ENCODE measurements at places on chromosomes 12 and 14.

- DNase-seq, result no peak
These were observed 192.7 kb downstream of the DPF3 start for GRCh38 chr14:72701237-72701565.

DNA sequence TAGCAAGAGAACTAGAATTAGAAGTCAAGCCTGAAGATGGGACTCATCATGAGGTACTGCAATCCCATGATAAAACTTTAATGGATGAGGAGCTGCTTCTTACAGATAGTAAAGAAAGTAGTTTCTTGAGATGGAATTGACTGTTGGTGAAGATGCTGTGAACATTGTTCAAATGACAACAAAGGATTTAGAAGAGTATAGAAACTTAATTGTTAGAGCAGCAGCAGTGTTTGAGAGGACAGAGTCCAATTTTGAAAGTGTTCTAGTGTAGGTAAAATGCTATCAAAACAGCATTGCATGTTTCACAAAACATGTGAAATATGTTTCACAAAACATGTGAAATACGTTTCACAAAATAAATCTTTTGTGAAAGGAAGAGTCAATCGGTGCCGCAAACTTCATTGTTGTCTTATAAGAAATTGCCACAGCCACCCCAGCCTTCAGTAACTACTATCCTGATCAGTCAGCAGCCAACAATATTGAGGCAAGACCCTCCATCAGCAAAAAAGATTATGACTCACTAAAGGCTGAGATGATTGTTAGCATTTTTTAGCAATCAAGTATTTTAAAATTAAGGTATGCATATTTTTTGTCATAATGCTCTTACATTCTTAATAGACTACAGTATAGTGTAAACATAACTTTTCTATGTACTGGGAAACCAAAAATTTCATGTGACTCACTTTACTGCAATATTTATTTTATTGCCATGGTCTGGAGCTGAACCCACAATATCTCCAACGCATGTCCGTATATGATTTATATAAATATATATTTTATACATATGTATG lies 173.4 kb upstream of the BMP4 start:
- no peak for DNase-seq

- DNase-seq, result no peak
These were observed 278.9 kb upstream of the CRY1 start for GRCh38 chr12:107372229-107372658.

DNA sequence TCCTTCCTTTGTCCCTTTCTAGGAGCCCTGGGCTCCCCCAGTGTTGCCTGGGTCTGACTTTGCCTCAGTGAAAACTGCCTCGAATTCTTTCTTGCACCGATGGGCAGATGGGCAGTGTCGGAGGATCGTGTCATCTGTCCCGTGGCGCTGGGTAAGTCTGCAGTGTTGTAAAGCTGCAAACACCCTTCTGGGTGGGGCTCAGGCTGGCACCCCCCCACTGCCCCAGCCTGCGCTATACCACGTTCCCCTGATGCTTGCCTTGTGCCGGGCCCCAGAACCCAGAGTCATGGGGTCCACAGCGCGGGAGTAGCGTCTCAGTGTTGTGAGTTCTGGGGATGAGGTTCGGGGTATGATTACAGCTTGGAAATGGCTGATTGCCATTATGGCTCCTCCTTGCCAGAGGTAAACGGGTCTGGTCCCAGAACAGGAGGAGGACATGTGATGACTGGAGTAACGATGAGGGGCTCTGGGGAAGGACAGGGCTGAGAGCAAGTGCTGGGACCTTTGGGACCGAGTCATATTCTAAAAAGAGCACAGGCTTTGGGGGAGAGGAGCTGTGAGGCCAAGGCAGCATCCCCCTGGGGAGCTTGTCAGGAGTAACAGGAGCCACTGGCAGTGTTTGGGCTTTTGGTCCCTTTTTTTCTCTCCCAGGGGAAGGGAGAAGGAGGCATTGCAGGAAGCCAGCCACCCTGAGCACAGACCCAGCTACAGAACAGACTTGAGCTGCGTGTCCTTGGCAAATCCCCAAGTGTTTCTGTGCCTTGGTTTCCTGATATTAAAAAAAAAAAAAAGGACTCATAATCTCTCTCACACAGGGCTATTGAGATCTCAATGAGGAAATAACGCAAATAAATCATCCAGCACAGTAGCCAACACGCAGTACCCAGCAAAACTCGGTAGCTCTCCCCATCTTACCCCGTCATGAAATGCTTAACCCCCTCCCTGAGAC lies 4.3 kb downstream of the RTL1 start:
- no peak for DNase-seq

DNA sequence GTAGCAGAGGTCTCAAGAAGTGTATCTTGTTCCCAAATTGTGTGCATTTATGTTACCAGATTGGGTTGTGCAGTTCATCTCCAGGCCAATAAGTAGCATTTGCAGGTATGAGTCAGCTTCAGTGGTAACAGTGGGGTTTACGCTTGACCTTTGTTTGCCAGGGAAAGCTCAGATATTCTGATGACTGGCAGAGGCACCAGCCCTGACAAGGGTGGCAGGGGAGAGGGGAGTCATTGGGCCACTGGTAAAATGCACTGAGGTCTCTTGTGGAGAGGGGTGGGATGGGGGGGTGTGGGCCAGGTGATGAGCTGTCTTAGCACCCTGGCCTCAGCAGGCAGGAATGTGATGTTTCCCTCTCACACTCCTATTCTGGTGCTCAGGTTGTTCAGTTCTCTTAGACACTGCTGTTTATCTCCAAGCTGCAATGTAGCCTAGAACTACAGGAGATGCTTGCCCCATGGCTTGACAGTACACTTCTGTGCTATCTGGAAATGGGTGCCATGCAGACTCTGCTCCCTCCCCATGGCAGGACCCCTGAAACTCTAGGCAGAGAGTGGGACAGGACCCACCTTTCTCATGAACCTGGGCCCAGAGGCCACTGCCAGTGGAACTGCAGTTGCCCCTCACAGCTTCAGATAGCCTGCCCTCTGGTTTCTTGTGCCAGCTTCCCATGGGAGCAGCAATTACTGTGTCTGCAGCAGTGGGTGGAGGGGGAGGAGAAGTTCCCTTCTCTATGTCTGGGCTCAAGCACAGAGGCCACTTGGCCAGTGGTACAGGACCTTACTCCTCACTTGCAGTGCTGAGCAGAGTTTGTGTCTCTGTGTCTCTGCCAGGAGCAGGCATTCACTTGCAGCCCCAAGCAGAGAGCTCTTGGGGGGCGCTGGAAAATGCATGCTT lies 31.9 kb downstream of the USP15 start:
- DNase-seq, result no peak

DNA sequence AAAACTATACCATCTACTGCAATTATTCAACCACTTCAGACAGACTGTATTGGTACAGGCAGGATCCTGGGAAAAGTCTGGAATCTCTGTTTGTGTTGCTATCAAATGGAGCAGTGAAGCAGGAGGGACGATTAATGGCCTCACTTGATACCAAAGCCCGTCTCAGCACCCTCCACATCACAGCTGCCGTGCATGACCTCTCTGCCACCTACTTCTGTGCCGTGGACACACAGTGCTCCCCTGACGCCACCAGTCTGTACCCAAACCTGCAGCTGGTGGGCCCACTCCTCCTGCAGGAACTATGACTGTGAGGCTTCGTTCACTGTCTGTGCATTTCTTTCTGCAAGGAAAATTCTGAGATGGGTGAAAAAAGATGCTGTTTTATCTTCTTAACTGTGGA lies 284.7 kb downstream of the DAD1 start:
- no peak for DNase-seq

- no peak for DNase-seq
These were observed 184.3 kb downstream of the CCDC91 start for GRCh38 chr12:28374556-28374955.

- DNase-seq, result no peak
These were observed 4.8 kb downstream of the DHRS7 start for GRCh38 chr14:60160422-60160821.

- DNase-seq, result no peak
These were observed 1.6 kb downstream of the CMKLR1 start for GRCh38 chr12:108337235-108338223.

- DNase-seq, result no peak
These were observed 476.3 kb downstream of the LRIG3 start for GRCh38 chr12:58443981-58444371.

DNA sequence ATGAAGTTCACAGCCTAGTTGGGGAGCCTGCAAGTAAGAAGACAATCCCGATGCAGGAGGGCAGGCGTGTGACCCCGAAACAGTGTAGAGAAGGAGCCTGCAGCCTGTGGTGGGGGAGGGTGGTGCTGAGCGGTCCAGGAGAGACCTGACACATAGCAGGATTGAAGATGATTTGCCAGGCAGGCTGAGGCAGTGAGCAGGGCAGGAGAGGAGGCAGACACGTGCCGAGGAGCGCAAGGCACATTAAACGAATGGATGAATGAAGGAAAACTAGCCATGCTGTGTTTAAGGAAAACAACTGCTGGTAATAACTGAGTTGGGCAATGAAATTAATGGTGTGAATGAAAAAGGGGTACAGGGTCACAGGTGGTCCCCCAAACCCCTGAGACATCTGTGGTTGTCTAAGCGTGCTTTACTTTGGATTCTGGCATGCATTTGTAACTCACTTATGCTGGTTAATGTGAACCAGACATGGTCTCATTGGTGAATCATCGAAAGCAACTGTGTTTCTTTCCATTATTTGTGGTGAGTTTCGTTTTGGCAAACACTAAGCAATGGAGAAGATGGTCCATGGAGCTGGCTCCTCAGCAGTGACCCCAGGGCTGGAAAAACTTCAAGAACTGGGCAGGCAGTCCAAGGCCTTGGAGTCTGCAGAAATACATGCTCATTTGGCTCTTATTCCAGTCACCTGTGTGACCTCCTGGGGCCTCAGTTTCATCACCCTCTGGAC lies 96.9 kb upstream of the EVL start:
- DNase-seq, result no peak
